ENCODE measurements at places on chromosomes 5 and 9.

- DNase-seq, result no peak
Observed at GRCh38 chr9:117528225-117528624, 113.4 kb upstream of the ASTN2 start.

- DNase-seq, result no peak
Observed at GRCh38 chr9:134173127-134174072, 9.0 kb upstream of the RNU6ATAC start.

DNA sequence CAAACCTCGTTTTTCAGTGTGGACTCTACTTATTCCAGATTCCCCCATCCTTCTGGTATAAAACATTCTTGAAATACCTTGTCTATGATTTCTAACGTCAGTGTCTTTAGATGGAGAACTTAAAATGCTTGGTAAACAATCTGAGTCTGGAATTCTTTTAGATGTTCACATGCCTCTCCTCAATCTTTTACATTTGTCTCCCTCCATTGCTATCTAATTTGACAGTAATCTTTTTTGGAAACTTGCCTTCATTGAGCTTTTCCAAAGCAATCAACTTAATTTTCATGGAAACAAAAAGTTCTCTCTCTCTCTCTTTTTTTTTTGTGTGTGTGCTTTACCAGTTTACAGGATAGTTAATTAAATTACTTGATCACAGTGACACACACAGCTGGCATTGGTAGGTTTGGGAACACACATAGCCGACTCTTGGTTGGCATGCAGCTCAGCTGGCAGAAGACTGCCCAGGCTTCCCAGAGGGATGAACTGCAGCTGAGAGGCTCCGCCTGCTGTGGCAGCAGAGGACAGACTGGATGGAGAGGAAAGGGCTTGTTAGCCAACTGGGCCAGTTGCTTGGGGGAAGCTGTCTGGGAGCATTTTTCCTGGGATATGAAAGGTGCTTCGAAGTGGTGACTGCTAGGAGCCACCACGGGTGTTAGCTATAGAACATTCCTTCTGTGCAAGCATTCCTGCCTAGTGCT is 271.3 kb downstream of the ZSWIM6 start:
- DNase-seq, result no peak

DNA sequence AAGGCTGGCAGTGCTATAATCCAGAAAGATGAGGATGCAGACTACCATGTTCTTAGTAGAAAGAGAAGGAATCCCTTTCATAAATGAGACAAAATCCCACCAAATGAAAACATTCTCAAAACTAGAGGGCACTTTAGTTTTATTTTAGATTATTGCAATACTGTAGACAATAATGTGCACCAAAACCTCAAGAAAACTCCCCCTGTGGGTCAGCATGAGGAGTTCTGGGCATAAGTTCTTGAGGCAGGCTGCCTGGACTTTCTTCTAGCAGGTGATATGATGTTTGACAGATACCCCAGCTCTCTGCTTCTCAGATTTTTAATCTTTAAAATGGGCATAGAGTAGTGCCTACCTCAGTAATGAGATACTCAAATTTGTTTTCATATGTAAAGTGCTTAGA is 196.3 kb upstream of the CTNND2 start:
- no peak for DNase-seq

GRCh38 chr9:35163413-35163812 is 1.6 kb downstream of the UNC13B start:
- DNase-seq, result no peak

DNA sequence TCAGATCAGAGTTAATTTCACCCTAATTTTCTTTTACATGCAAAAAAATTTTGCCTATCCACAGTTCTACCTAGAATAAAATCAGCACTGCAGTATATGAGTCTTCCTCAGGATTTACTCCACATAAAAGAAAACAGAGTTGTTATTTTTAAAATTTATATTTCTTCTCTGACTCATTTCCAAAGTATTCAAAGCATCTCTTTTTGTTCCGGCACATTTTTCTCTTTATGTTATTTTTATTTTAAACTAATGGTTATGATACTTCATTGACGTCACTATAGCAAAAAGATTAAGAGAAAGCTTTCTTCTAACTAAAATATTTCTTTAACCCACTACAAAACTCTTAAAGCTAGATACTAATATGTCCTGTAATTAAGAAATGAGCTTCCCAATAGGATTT is 590.4 kb downstream of the PRELID2 start:
- DNase-seq, result peak; percentile 56

DNA sequence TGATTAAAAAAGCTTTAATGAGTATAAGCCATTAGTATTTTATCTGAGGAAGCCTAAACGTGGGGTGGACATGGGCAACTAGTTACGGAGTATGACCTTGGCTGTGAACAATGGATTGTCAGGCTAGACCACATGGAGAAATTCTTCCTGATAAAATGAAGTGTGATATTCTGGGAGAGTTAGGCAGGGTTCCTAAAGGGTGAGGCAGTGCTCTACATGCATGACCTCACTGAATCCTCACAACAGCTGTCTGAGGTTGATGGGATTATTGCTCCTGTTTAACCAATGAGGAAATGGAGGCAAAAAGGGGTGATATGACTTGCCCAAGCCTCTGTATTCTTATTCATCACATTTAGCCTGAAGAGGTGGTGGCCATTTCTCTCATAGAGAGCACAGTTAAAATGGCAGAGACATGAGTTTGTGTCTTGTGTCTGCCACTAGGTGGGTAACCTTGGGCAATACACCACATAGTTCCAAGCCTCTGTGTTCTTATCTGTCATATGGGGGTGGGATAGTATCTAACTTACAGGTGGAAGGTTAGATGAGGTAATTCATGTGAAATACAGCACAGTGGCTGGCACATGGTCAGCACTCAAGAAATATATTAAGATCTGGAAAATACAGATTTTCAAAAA is 96.1 kb upstream of the NR3C1 start:
- no peak for DNase-seq

DNA sequence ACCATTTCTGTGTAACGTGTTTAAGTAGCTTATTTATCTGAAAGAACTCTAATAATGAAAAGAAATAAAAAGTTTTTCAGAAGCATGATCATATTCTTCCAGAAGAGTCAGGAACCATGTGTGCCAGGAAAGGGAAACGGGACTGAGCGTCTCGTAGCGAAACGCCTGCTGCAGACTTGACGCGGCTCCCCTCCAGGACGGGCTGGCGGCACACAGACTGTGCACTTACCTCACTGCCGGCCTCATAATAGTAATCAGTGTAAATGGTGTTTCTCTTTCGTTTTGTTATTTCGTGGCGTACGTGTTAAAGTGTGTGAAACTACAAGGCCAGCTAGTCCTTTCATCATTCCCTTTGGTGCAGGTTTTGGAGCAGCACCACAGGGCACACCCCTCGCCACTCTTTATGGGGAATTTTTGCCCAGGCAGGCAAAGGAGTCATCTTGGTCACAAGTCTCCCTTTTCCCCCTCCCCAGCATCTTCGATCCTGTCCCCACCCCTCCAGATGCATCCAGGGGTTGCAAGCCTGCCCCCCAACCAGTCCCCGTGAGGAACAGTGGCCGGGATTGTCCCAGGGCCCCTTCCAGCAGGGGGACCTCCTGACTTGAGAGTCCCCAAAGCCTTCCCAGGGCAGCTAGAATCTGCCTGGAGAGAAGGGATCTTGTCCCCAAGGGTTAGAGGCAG is 233.1 kb downstream of the FANCC start:
- DNase-seq, result no peak

DNA sequence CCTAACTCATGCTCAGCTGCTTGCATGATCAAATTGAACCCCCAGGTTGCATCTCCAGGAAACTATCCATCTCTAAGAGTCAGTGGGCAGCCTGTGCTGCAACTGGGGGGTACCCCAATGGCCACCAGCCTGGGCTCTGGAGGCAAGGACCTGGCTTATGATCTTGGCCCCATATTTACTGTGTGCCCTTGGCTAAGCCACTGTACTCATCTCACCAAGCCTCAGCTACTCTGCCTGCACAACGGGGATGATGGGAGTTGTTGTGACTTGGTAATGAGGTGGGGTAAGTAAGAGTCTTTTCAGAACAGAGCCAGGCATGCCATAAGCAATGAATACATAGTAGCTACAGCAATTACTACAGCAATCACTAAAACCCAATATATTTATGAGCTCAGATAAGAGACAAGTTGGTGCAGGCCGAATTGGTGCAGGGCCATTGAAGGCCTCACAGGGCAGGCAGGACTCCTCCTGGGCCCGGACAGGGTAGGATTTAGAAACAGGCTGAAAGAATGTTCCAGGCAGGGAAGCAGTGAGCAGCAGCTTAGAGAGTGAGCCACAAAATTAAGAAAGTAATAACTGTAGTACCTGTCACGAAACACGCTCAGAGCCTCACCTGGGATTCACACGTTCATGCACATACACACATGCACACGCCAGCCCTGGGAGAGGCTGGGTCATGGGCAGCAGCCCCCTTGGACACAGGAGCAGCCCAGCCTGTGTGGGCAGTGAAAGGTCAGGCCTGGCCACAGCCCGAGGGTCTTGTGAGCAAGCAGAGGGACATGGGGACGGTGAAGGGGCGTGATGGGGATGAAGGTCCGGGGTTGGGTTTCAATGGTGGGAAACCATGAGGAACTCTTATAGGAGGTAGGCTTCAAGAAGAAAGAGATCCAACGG is 74.1 kb downstream of the PAX5 start:
- no peak for DNase-seq

DNA sequence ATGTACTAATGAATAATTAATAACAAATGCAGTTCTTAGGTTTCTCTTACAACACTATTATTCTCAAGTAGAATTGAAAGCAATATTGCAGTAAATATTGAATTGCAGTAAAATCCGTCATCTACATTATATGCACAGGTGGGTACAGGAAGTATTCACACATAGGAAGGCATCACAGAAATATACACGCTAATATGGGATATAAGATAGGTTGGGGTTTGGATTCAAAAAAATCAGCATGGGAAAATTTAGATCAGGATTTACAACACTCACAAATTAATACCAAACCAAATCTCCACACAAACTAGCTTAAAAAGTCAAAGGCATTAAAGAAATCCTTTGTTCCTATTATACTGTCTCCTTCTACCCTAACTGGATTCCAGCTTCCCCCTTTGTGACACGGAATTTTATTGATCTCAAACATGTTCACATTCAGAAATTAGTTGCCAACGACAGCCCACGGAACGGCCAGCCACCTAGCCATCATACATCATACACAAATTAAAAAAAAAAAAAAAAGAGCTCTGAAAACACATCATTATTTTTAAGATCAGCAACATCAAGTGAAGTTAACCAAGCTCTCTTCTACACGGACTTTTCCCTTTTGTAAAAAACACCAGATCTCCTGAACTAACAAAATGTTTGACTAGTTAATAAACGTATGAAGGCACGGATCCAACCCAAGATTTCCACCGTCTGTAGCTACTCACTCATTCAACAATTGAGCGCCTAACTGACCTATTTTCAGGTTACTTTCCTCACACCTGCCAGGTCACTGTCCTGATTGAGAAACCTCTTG is 2.2 kb downstream of the NR6A1 start:
- DNase-seq, result no peak

- peak; percentile 79 for DNase-seq
Observed at GRCh38 chr9:79685577-79685976, 113.8 kb downstream of the TLE4 start.

DNA sequence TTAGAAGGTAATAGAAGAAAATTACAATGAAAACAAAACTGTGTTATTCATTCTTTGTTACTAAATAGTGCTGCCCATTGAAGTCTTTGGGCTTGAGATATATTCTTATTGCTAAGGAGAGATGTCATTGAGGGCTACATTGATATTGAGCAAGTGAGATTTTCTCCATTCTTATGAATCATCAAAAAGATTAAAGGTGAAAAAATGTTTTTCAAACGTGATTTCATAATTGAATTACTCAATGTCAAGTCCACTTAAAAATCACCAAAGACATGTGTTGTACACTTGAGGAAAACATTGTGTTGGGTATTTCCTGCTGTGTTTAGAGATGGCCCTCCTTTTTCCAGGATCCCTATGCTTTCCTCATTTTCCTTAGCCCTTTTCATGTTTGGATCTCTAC is 448.1 kb downstream of the NFIB start:
- DNase-seq, result peak; percentile 49

GRCh38 chr5:57779383-57780223 is 297.0 kb upstream of the ACTBL2 start:
- DNase-seq, result peak; percentile 84

DNA sequence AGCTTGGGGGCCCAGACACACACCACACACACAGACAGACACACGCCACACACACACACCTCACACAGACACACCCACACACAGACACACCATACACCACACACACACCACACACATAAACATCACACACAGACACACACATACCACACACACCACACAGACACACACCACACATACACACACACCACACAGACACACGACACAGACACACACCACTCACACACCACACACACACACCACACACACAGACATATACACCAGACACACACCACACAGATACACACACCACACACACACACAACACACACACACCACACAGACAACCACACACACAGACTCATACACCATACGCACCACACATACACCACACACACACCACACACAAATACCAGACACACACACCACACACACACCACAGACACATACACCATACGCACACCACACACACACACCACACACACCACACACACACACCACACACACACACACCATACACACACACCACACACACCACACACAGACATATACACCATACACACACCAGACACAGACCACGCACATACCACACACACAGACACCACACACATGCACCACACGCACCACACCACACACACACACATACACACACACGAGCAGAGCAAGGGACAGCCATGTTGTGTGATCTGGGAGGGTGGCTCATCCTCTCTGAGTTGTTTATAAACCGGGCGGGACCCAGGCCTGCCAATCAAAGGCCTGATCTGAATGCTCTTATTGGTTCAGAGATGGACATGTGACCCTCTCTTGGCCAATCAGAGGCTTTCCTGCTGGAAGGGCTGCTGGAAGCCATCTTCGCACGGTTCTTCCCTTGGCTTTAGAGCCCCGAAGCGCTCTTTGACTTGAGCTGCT is 148.3 kb downstream of the GAPVD1 start:
- peak; percentile 89 for DNase-seq

DNA sequence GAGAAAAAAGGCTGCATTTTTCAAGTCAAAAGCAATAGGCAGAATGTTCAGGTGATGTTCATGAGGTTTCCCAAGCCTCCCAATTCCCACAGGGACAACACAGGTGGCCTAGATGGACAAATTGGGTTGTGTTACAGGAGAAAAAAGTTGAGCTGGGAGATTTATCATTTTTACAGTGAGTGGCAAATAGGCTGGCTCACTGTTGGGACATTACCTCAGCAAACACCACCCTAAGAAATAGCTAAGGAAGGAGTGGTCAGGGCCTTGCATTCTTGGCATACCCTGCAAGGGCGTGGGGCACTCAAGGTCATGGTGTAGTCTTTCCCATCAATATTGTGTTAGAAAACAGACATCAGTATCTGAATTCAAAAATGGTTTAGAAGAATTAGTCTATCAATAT is 23.3 kb upstream of the CPLANE1 start:
- peak; percentile 59 for DNase-seq

GRCh38 chr5:94250985-94251384 is 367.4 kb downstream of the KIAA0825 start:
- DNase-seq, result no peak

DNA sequence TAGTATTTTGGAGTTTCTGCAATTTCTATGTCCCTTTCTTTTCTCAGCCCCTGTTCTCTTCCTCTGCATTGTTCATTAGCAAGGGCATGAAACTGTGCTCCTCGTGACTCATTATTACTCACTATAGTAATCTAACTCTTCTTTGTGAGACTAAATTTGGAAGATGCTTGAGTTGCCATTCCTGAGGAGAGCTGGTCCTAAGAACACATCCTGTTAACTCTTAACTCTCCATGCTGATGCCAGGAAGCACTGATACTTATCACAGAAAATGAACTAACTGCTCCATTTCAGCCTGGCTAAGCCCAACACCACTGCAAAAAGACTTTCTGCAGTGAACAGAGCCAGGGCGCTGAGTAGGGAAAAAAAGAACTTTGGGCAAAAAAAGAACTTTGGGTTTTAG is 10.6 kb upstream of the CSNK1A1 start:
- peak; percentile 95 for DNase-seq

Data from cardiac fibroblast (primary cell).